ENCODE measurements at places on chromosomes 2 and 18.

GRCh38 chr2:69307579-69308064 lies 79.4 kb downstream of the GFPT1 start:
- no peak for DNase-seq

GRCh38 chr2:1632002-1632348 lies 112.3 kb downstream of the PXDN start:
- no peak for DNase-seq

GRCh38 chr2:30282721-30283120 lies 51.4 kb downstream of the LBH start:
- DNase-seq = no peak

- no peak for DNase-seq
Measured at GRCh38 chr2:108923019-108923700, 65.9 kb downstream of the EDAR start.

DNA sequence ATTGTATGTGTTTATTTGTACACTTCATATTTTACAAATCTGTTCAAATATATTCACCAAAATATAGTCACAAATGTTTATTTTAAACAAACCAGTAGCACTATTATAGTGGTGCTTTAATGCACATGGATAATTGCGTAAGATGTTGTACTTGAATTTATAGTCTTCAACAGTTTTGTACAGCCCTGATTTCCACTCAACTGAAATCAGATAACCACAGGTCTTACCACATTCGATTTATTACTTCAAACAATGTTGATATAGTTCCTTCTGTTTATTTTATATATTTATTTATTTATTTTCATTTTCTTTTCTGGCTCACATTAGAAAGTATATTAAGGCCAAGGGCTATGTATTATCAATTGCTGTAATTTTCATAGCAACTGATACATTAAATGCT lies 99.4 kb upstream of the ZNF804A start:
- DNase-seq = no peak

GRCh38 chr2:60515721-60516226 lies 37.7 kb downstream of the BCL11A start:
- DNase-seq = no peak

DNA sequence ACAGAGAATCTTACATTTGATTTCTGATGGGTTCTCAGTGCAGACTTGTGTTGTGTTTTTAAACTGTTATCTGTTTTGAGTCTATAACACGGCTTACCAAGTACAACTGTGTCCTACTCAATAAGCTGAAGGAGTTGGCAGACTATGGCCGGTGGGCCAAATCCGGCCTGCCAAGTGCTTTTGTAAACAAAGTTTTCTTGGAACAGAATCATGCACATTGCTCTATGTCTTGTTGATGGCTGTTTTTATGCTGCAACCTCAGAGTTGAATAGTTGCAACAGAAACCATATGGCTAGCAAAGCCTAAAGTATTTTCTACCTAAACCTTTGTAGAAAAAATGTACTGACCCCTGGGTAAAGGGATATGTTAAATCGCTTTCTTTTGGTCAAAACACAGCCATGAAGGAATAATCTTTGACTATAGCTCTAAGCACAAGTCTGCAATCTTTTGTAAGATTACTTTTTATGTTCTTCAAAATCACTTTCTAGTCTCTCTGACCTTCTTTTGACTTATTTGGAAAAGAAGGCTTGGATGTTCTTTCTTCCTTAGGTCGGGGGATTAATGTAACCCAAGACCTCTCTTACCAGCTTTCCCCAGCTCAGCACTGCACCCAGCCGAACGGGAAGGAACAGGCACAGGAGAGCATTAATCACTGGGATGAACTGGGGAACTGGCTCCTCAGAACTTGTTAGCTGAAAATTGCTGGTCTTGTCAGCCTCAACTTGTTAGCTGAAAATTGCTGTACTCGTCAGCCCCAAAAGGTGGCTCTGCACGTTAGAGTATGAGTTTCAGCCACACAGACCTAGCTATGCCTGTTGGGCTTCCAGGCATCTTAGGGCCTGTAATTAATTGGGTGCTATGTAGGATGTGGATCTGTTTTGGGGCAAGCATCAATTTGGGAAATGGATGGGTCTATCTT lies 75.4 kb downstream of the CD8B2 start:
- no peak for DNase-seq

- DNase-seq = no peak
Measured at GRCh38 chr2:216578325-216578724, 54.9 kb upstream of the IGFBP2 start.

DNA sequence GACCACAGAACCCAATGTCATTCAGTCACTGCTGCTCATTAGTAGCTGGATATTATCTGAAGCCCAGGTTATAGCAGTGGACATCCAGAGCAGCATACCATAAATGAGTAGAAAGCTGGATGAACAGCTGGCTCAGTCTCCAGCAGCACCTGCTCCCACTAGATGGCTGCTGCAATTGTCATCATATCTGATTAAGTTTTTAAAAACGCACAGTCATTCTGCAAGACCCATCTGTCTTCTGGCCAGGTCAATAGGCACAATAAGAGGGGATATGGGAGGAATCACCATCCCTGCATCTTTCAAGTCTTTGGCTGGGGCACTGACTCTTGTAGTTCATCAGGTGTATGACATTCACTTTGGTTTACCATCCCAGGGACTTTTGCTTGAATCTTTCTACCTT lies 55.1 kb upstream of the XDH start:
- DNase-seq = no peak

- no peak for DNase-seq
Measured at GRCh38 chr18:49922228-49922627, 108.9 kb upstream of the ACAA2 start.

DNA sequence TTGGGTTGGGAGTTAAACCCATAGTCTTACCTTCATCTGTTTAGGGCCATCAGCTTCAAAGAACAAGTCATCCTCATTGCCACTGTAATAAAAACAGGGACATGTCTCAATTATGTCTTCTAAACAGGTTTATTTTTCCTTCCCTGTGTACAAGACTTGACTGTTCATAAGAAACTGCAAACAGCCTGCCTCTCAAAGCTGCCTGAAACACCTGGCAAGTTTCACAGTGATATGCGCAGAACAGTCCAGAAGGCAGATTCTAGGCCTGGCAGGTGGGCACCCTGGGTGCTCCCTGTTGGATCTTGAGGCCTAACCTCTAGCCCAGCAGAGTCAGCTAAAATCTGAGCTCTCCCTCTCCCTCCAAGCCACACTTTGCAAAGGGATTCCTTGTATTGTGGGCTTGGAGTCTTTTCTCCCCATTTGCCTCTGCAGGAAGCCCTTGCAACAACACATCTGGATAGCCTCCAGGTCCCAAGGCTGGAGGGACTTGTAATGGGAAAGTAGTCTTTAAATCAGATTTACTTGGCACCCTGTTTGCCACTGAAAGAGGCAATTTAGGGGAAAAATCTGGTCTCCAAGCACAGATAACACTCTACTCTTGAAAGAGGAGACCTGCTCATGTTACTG lies 930 bp downstream of the IL1B start:
- no peak for DNase-seq

DNA sequence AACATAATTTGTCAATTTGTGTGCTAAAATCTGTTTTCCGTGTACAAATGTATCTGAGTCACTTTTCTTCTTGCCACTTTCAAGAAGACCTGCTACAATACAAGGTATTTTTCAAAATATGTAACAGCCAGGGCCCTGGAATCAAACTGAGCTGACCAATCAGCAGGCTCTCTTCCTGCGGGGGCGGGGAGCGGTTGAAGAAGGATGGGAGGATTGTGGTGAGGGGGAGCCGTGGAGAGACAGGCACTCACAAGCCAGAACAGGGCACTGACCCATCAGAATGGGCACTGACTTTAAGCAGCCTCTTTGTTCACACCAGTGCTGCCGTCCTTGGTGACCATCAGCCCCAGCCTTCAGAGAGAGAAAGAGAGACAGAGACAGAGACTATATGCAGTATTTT lies 40.6 kb upstream of the CCNYL1 start:
- no peak for DNase-seq

- DNase-seq = no peak
Measured at GRCh38 chr18:2083691-2084090, 487.6 kb downstream of the METTL4 start.

DNA sequence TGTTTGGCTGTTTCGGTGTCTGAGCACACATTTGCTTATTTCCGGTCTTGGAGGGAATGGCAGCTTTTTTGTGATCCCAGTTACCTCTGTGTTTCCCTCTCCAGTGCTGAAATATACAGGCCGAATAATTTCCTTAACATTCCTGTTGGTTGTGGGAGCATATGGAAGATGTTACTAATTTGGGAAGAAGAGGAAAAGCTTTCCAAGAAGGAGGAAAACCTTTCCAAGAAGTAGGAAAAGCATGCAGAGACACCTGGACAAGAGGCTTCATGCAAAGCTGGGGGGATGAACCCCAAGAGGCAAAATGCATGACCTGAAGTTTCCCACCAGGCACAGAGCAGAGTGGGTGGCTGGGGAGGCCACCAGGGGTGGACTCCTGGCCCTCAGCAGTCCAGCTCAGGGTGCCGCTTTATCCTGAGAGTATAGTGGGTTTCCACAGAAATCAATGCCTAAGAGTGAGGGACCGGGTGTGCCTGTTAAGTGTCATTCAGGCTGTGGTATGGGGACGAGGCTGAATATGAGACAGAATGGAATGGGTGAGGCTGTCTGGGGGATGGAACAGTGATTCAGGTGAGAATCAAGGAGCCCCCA lies 25.5 kb upstream of the GNAL start:
- DNase-seq = no peak

GRCh38 chr2:200354833-200355751 lies 48.6 kb downstream of the SPATS2L start:
- no peak for DNase-seq

DNA sequence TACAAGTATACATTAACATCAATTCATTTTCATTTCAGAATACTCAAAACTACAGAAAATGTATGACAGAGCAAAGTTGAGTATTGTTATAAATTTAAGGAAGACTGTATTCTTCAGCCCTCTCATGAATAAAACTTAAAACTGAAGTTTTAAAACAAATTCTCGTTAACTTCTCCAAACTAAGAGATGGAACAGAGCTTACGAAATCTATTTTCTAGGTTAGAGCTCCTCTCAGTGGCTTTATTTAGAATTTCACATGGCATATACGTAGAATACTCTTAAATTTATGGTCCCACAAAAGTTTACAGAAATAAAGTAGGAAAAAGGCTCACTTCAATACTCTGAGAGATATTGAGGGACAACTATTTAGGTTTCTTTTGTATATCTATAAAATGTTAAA lies 612.1 kb downstream of the KCNJ3 start:
- DNase-seq = peak; percentile 28

DNA sequence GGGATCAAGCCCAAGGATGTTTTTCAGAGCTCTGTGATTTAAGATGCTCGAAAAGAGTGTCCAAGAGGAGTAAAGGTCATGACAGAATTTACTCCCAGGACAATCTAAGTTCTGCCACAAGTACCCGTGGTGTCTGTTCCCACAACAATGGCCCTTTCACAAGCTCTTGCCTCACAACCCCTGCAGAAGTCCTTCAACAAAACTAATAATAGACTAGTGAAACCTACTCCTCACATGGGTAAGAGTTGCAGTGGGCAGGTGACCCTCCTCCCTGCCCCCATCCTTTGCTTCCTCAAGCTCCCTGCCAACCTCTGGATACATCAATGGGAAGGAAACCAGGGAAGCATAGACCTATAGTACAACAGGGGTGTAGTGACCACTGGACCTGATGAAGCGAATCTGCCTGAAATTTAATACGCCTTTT lies 34.9 kb downstream of the PTCD3 start:
- no peak for DNase-seq

DNA sequence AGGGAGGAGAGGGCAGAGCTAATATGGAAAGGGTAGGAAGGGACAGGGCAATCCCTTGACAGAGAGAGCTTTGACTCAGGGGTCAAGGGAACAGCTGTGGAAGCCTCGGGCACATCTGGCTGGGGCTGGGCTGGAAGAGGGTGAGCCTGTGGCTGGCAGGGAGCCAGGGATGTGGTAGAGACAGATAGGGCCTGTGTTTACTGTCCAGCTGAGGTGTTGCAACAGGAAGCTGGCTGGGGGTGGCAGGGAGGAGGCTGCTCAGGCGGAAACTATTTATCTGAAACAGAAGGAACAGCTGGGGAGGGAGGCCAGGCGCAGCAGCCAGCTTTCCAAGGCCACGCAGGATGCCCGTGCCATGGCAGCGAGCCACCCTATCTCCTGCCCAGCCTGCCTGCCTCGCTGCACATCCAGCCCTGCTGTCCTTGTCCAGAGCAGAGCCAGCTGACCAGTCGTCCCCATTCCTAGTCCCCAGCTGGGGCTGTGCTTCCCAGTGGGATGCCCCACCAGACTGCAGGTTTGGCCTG lies 264.7 kb downstream of the CYP26B1 start:
- peak; percentile 99 for DNase-seq

- DNase-seq = no peak
Measured at GRCh38 chr2:235535423-235536130, 41.7 kb downstream of the AGAP1 start.

- no peak for DNase-seq
Measured at GRCh38 chr2:143968360-143968759, 551.6 kb downstream of the ZEB2 start.

DNA sequence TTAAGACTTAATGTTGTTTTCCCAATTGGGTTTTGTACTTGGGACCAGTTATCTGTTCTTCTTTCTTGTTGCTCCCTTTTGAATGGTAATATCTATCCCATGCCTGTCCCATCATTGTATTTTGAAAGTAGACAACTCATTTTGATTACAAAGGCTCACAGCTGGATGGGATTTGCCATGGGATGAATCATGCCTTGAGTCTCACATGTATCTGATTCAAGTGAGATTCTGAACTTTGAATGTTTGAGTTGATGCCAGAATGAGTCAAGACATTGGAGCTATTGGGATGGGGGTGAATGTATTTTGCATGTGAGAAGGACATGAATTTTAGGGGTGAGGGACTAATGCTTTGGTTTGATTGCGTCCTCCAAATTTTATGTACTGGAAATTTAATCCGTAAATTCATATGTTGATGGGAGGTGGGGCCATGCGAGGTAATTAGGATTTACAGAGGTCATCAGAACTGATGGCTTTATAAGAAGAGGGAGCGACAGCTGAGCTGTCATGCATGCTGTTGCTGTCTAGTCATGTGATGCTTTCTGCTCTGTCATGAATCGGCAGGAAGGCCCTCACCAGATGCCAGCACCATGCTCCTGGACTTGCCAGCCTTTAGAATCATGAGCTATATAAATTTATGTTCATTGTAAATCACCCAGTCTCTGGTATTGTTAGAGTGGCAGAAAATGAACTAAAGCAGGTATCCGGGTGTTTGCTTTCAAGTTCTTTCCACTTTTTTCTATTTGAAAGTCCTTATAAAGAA lies 741.3 kb upstream of the RAB6C start:
- DNase-seq = no peak

- no peak for DNase-seq
Measured at GRCh38 chr2:110115291-110116032, at the start of gene MALL. TSS of gene MALL (minus strand) at chr2:110115822. CDS start at chr2:110115792, 30 bp downstream.

DNA sequence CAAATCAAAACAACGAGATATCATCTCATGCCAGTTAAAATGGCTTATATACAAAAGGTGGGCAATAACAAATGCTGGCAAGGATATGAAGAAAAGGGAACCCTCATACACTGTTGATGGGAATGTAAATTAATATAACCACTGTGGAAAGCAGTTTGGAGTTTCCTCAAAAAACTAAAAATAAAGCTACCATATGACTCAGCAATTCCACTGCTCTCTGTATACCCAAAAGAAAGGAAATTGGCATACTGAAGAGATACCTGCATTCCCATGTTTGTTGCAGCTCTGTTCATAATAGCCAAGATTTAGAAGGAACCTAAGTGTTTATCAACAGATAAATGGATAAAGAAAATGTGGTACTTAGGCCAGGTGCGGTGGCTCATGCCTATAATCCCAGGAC lies 124.8 kb downstream of the MSTN start:
- DNase-seq = no peak

- DNase-seq = peak; percentile 1
Measured at GRCh38 chr2:71669628-71670429, 216.5 kb downstream of the DYSF start.

All from SJCRH30 (cell line).